ENCODE measurements at places on chromosomes 2 and 18. TPM values are rescaled to one million over a fixed set of nuclear protein-coding genes. Genes with fewer than 3 reads are reported as not detected.

DNA sequence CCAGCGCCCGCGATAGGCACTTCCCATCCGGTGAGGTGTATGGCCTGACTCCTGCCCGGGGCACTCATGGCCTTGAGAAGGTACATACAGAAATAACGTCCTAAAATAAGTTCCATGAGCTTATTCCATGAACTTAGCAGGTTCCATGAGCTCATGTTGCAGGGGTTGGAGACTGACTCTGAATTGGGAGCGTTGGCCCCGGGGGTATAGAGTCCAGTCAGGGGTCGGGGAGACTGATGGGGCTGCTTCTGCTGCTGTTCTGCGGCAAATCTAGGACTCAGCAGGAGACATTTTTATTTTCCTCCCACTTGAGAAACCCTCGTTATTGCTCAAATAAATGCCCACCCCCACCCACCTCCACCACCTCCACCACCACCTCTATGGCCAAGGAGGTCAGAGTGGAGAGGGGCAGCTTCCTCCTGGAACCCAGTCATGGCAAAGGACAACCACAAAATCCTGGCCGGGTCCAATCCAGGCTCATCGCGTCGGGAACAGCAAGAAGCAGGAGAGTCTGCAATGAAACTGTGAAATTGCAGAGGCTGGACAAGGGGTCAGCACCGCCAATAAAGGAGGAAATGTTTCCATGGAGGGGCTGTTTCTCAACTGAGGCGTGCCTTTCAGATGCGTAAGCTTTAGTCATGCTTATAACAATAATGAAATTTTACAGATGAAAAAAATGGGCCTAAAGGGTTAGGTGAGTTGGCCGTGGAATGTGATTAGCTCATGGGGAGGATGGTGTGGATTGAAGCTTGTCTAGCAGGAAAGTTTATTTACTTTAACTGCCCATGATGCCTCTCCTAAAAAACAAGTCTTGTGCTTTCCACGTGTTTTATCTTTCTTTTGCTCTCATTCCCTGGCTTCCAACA, 136.6 kb upstream of the ALKAL2 start:
- no peaks in the 10 kb centered on the region for H3K27me3 ChIP-seq
- H3K4me3 ChIP-seq = no peak overlapping the region
- no peaks in the 10 kb centered on the region for H3K36me3 ChIP-seq

GRCh38 chr2:98341241-98341640, 5.0 kb upstream of the CNGA3 start:
- no peak overlapping the region for H3K4me3 ChIP-seq
- H3K27me3 ChIP-seq = no peaks in the 10 kb centered on the region
- no peak overlapping the region for H3K27ac ChIP-seq
- no peaks in the 10 kb centered on the region for H3K36me3 ChIP-seq
- no peak for DNase-seq
- no peaks in the 10 kb centered on the region for H3K4me1 ChIP-seq

GRCh38 chr2:28587526-28588291, 91.8 kb downstream of the PLB1 start:
- H3K27me3 ChIP-seq = no peaks in the 10 kb centered on the region
- H3K36me3 ChIP-seq = no peaks in the 10 kb centered on the region
- H3K27ac ChIP-seq = no peak overlapping the region
- DNase-seq = peak; percentile 57

- no peak overlapping the region for H3K27ac ChIP-seq
- no peaks in the 10 kb centered on the region for H3K4me1 ChIP-seq
- no peaks in the 10 kb centered on the region for H3K27me3 ChIP-seq
- H3K36me3 ChIP-seq = no peaks in the 10 kb centered on the region
- no peak overlapping the region for H3K4me3 ChIP-seq
Measured at GRCh38 chr2:116057538-116057937, 1615.1 kb downstream of the DPP10 start.

Gene ADAM23
- total RNA-seq = 11.1 TPM

Gene LYPD6B
- total RNA-seq = not detected

DNA sequence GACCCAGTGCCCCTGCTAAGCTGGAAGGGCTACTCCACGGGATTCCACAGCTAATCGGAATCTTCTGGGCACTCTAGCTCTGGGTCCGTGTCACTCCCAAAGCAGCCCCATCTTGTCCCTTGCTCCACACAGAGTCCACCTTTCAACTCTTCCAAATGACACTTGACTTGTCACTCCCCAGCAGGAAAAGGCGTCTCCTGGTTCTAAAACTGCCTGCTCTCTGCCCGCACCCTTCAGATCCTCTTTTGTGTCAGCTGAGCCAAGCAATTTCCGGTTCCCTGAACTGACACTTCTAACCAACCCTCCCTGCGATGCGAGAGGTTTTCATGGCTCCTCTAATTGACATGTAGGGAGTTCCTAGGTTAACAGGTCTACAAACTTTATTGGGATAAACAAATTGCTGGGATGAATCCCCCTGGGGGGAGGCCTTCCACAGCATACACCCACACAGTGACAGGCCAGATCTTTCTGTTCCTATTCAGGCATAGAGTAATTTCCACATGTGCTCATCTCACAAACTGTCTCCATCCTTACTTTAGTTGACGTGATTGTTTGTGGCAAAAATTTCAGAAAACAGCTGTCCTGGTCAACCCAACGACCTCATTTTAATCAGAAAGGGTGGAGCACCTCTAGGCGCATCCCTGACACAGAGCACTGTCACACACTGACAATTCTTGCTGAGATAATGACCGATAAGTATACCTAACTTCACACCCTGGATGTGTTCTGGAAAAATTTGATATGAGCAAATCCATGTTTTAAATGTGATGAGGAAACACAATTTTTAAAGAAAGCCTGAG, 104.9 kb downstream of the RBMS1 start:
- no peaks in the 10 kb centered on the region for H3K36me3 ChIP-seq
- H3K4me1 ChIP-seq = peaks cover 7% of the 10 kb centered on the region
- H3K4me3 ChIP-seq = no peak overlapping the region
- H3K27me3 ChIP-seq = no peaks in the 10 kb centered on the region
- DNase-seq = no peak
- H3K27ac ChIP-seq = peak overlapping the region; percentile 31
